ENCODE measurements at places on chromosomes 4 and X. TPM values are rescaled to one million over a fixed set of nuclear protein-coding genes. Genes with fewer than 3 reads are reported as not detected.
A peak's percentile ranks its signal among the peaks of the same experiment; 100 is the strongest.

- no peak for DNase-seq
Observed at GRCh38 chr4:96035727-96036126, 195.8 kb downstream of the PDHA2 start.

The LDOC1 gene
- 70.4 TPM for polyA plus RNA-seq

DNA sequence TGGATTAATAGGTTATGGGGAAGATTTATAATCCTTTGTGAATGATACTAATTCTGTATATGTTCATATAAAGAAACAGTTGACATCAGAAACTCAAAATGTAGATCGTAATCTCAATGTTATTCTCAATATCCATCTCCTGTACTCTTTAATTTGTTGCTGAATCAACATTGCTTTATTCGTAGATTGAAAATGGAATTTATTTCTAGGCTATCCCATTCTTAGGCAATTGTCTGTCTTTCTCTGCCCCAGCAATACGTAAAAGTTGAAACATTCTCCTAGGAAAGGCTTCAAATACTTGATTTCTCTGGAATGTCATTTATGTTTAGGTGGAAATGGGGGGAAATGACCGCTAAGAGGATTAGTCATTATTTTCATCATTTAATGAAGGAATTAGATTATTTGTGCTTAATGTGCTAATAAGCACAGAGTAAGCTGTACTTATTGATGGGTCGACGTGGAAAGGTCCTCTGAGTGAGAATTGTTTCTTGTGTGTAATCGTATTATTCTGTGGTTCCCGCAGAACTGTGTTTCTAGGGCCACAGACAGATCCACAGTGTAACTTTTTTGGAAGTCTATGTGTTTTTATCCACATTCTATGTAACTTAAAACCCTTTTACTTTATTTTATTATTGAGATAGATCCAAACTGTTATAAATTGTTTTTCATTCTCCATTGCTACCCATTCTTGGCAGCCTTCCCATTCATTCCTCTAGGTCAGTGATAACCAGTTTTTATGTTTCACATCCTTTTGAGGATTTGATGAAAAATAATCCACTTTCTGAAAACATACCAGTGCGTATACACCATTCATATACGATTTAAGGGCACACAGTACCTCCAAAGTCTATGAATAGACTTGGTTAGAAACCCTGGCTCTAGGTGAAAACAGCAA lies 262.9 kb downstream of the ARHGAP10 start:
- DNase-seq = no peak

DNA sequence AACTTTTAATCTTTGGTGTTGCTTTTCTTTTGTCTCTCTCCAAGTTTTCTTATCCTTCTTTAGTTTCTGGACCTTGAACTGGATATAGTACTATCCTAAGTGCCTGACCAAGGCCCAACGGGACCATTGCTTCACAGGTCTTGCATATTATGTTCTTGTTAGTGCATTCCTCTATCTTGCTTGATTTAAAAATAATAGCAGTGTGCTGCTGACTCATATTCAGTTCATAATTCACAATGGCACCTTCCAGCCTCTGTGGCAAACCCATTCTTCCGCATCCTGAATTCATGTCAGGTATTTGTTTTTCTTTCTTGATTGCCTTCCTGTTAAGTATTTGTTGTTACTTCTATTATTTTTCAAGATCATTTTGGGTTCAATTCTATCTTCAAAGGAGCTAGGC lies 197.1 kb upstream of the GIMD1 start:
- no peak for DNase-seq

- no peak for DNase-seq
Observed at GRCh38 chrX:118480172-118480571, 15.4 kb upstream of the DOCK11 start.

- no peak for DNase-seq
Observed at GRCh38 chrX:49876750-49877149, 2.5 kb upstream of the USP27X start.

DNA sequence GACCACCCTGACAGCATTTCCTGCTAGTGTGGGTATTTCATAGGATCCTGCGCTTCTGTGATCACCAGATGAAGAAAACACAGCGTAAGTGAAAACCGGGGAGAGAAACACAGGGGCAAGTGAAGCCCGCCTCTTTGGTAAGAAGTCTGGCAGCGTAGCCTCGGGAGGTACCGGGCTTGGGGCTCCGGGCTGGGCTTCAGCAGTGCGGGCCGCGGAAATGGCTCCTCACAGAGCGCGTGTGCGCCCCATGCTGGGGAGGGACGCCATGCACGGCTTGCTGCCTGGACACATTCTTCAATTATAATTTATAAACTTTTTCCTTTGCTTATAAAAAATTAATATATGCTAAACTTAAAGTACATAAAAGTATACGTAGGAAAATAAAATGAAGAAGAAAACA lies 151.5 kb downstream of the AFAP1 start:
- no peak for DNase-seq

DNA sequence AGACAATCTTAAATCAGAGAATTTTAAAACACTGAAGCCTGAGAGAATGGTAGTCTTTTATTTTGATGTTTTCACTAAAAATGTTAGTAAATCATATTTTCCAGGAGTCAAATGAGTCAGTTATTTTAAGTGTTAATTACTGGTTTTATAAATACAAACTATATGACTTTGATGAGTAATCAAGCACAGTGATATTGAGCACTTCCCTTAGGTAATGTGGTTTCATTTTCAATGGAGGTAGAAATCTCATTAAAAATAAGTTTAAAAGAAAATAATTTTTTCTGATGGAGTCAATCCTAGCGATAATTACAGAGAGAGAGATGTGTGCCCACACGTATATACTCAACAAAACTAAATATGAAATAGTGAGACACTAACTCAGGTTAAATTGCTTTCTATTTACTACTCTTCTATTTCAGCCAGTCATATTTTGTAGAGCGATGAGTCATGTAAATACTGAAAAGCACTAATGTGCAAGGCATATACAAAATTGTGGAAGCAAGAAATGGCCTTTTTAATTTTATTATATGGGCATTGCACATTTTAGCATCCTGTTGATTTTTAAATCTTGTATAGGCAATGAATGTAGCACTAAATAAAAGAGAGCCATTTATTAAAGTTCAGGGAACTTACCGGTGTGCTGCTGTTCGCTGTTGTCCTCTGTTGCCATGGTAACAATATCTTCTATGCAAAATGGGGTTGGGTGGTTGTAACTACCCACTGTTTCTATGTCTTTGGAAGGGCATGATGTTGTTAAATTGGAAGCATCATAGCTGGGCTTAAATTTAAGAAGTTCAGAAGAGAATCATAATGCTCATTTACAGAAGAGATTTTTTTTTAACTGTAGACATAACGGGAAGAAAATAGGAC lies 513.7 kb downstream of the TLL1 start:
- no peak for DNase-seq

GRCh38 chr4:125313497-125313896 lies 1.3 kb upstream of the FAT4 start:
- DNase-seq = peak; percentile 89

DNA sequence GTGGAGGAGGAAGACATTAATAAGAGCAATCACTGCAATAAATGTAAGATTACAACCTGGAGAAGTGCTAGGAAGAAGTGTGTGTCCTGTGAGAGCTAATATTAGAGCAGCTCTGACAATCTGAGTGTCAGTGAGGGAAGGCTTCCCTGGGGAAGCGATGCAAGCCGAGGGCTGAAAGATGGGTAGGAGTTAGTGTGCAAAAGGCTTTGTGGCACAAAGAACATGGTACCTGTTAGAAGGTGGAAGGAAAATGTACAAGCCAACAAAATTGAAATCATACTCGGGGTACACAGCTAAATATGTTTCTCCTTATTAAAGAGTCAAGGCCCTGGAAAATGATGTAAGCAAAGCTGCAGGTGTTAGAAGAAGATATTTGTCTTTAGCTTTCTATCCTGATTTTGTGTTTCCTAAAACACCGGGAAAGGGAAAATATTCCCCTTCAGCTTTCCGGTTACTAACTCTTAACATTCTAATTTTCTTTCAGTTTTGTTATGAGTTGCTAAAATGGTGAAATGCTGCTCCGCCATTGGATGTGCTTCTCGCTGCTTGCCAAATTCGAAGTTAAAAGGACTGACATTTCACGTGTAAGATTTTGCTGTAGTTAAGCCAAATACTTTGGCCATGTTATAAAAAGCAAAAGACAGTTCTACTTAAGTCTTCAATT lies 808 bp downstream of the THAP6 start:
- DNase-seq = no peak

DNA sequence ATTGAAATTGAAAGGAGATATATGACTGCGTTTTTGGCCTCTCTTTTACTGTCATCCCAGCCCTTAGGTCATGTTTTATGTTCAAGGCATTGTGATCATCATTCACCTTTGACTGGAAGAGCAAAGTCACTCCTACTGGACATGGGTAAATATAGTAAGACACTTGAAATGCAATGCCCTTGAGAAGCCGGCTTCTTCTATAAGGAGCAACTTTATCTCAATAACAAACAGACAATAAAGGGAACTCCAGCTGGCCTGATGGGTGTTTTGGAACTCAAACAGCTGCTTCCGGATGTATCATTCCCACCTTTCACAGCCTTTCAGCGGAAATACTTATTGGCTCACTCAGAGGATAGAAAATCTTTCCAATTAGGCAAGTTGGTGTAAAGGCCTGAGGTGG lies 65.1 kb upstream of the C4orf54 start:
- no peak for DNase-seq

- DNase-seq = no peak
Observed at GRCh38 chrX:153688071-153688470, 345 bp downstream of the SLC6A8 start.

- no peak for DNase-seq
Observed at GRCh38 chr4:8053688-8054449, 104.7 kb downstream of the ABLIM2 start.

- DNase-seq = no peak
Observed at GRCh38 chrX:153773741-153774575, 6.9 kb upstream of the SRPK3 start.

DNA sequence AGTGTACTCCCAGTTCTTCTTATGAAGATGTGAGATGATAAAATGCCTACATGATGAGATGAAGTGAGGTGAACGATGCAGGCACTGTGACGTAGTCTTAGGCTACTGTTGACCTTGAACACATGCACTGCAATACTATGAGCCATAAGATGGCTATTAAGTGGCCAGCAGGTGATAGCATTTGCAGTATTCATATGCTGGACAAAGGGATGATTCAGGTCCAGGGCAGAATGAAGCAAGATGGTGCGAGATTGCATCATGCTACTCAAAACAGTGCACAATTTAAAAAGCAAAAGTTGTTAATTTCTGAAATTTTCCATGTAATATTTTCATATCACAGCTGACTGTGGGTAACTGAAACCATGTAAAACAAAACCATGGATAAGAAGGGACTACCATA lies 781.4 kb downstream of the PCDH18 start:
- DNase-seq = no peak

- no peak for DNase-seq
Observed at GRCh38 chr4:120536884-120537283, 385.6 kb downstream of the PRDM5 start.

GRCh38 chr4:159048166-159048886 lies 54.6 kb upstream of the RAPGEF2 start:
- peak; percentile 44 for DNase-seq

The TMEM131L gene
- polyA plus RNA-seq = 29.6 TPM

GRCh38 chrX:76987381-76987780 lies 459.8 kb upstream of the FGF16 start:
- no peak for DNase-seq

DNA sequence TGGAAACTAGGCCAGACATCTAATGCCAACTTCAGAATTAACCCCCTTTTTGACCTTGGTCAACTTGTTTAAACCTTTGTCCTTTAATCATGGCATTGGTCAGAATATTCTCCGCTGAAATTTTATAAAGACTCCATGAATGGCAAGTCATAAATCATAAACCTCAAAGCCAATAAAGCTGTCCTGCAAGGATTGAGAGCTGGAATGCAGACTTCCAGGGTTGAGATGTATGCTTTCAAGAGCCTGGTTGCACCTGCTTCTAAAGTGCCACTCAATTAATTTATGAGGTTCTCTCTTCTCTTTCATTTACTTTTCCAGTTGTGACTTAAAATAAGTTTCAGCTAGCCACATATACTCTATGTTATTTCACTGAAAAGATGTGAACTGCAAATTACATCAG lies 136.2 kb upstream of the HCCS start:
- no peak for DNase-seq

DNA sequence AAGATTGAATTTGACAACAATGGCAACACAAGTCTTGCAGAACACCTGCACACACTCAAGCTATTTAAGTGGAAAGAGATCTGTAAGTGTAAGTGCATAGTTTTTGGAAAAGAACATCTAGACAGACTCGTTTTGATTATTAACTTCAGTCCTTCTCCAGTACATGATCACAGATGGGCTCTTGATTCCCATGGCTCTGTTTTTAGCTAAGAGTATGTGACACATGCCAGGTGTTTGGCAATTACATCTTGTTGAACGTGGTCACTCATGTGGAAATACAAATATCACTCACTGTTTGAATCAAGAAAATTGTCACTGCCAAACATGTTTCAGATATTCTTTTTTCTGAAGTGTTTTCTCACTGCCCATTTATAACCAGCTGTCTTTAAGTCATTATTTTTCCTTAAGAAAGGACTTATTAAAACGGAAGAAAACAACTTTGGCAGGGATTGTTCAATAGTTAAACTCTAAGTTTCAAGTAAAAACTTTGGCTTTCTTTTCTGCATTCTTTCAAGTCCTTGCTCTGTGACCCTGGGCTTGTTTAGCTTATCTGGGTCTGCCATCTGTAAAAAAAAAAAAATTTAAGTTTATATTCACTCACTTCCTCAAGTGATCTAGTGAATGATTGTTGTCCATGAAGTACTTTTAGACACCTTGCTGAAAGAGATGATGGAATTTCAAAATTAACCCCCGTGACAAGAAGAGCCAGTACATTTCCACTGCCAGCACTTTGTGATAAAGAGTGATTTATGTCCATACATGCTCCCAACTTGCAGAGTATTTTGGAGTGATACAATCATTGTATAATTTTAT lies 125.4 kb downstream of the ATXN3L start:
- DNase-seq = no peak

The OPHN1 gene
- 9.0 TPM for polyA plus RNA-seq

- DNase-seq = no peak
Observed at GRCh38 chr4:184310171-184310567, 92.5 kb upstream of the ENPP6 start.

DNA sequence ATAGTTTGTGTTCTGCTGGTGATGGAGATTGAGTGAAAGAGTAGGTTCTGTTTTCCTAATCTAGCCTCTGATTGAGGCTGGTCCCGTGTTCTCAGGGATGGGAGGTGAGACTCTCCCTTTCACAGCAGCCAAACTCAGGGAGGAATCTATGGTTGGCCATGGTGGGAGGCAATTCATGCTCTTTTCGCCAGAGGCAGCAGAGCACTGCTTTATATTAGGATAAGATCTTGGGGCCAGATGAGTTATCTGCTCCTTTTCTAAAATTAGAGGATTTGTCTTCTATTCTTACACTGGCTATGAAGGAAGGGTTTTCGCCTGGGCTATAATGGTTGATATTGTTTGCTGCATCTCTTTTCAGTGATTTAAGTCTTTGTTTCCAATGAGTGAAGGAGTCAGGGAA lies 63.9 kb upstream of the NLGN4X start:
- no peak for DNase-seq

DNA sequence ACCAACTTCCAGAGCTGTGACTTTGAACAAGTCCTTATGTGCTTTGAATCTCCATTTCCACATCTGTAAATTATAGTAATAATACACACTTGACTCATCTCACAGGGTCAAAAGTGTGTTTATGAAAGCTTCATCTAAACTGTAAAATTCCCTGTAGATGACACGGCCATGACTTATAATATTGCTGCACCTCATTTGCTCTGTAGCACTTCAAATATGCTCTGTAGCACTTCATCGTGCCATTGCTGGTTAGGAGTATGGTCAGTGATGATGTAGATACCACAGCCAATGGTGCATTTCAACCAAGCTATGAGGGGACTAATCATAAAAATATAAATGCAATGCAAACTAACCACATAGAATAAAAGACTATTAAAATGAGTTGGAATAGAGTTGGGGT lies 318.6 kb downstream of the ANK2 start:
- DNase-seq = no peak

The CCNG2 gene
- 126 TPM for polyA plus RNA-seq

Measured in renal cortex interstitium (tissue), 15 donors.